CD4-positive, alpha-beta T cell treated with Interferon gamma for 1 hour (primary cell): ENCODE measurements at places on chromosomes 2 and 18.

- DNase-seq: no peak
These were observed 13.0 kb downstream of the FER1L5 start for GRCh38 chr2:96655526-96655925.

DNA sequence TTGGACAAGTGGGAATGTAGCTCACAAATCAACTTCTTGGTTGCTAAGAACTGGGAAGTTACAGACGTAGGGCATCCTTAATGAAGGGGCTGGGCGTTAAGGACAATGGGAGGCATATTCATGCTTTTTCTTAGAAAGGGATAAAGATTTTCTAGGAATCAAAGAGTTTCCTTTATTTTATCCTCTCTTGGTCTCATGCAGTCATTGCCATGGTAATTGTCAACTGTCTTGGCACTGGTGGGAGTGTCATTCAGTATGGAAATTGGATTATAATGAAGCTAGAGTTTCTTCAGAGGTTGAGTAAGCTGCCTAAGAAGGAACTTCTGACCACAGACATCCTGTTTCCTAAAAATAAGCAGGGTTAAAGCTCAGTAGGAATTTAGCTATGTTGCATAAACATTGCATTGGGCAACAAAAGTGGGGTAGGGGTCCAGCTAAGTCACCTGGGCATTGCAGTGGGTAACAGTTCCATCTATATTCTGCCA is 114.0 kb downstream of the LYPD6B start:
- no peak for DNase-seq

- no peak for DNase-seq
These were observed 171.0 kb upstream of the REV1 start for GRCh38 chr2:99660616-99661406.

DNA sequence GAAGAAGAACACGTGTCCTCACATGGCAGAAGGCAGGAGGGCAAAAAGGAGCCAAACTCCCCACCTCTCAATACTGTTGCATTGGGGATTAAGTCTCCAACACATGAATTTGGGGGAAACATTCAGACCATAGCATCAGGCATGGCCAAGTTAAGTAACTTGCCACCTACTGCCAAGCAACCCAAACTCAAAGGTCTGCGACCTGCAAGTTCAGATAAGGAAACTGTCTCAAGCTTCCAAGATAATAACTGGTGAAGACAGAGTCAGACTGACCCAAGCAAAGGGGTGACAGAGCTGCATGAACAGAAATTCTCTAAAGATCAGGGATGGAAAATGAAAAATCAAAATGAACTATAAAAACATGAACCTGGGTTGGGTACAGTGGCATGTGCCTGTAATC is 188.7 kb upstream of the SIX3 start:
- no peak for DNase-seq

- no peak for DNase-seq
These were observed 34.5 kb downstream of the RPL31 start for GRCh38 chr2:101036562-101036961.

- no peak for DNase-seq
These were observed 895.4 kb upstream of the ACVR2A start for GRCh38 chr2:146949400-146949799.

- no peak for DNase-seq
These were observed 95.3 kb downstream of the EVA1A start for GRCh38 chr2:75465317-75465984.

- DNase-seq: no peak
These were observed 186.8 kb upstream of the DOK6 start for GRCh38 chr18:69213842-69214241.

- DNase-seq: no peak
These were observed 43.5 kb upstream of the ZNF397 start for GRCh38 chr18:35197296-35197695.

DNA sequence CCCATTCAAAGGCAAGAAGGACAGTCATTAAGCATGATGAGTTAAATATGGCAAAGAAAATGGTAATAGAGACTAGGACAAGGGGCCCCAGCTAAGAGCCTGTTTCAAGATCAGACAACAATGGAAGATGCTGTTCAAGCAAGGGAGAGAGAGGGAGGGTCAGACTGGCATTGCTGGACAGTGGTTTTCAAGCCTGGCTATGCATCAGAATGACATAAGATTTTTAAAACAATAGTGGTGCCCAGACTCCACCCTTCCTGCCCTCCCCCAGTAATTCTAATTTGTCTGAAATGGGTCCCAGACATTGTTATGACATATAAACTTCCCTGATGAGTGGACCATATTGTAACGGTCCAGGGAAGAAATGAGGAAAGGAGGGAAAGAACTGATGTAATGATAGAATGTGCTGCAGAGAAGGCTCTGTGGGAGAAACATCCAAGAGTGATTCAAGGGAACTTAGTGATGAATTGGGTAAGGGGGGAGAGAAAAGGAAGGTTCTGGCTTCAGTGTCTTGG is 112.9 kb upstream of the TRIB2 start:
- DNase-seq: no peak

- DNase-seq: no peak
These were observed 30.9 kb downstream of the FAM171B start for GRCh38 chr2:186724736-186725135.

DNA sequence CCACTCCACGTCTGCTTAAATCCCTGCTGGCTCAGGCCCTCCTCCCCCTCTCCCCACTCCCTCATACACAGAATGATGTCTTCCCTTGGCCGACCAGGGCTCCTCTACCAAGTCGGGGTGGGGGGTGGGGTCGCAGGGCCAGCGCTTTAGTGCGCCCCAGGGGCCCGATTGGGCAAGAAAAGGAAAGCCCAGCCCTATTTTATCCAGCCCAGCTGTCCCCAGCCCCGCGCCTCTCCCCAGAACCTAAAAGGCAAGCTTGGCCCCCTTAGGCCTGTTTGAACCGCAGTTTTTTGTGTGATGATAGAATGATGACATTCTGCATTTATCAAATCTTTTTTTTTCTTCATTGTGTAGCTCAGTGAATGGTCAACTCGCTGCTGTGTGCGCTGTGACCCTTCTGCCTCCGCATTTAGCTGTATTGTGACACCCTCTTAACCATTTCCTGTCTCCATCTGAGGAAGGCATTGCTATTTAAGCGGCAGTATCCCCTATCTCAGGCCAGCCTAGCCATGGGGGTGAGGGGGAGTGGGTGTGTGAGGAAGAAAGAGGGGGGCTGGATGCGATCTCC is 231.4 kb downstream of the HAUS1 start:
- no peak for DNase-seq

- DNase-seq: no peak
These were observed 100.8 kb upstream of the ATP5MC3 start for GRCh38 chr2:175282300-175282699.

DNA sequence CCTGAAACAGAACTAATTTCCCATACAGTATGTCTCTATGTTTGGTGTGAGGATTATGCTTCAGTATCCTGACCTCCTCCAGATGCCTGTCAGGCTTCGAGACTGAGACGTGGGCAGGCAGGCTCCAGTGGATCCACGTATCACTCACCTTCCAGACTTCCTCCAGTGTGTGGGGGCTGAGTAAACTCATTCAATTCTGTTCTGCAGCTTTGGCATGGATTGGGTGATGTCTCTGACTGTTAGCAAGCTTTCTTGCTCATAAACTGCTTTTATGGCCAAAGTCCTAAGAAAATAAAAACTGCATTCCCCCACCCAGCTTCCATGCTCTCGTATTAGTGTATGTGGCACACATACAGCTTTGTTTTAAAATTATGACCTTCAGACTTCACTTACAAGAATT is 53.6 kb downstream of the CCDC93 start:
- no peak for DNase-seq

DNA sequence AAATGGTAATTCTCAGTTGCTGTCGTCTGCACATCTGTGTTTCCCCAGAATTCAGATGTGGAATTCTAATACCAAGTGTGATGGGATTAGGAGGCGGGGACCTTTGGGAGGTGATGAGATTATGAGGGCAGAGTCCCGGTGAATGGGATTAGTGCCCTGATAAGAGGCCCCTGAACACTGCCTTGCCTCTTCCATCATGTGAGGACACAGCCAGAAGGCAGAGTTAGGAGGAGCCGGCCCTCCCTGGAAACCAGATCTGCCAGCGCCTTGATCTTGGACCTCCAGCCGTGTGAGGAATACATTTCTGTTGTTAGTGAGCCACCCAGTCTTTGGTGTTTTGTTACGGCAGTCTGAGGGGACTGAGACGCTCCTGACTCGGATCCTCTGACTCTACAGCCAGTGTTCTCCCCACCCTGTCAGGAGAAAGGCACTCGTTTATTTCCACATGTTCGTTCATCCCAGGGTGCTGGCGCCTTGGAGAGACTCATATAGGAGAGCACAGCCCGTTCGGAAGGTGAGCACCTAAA is 395.0 kb downstream of the ZNF516 start:
- DNase-seq: no peak

- no peak for DNase-seq
These were observed 1.4 kb upstream of the DOK6 start for GRCh38 chr18:69399253-69399652.

GRCh38 chr2:151947813-151948165 is 119.6 kb upstream of the ARL5A start:
- peak; percentile 8 for DNase-seq

DNA sequence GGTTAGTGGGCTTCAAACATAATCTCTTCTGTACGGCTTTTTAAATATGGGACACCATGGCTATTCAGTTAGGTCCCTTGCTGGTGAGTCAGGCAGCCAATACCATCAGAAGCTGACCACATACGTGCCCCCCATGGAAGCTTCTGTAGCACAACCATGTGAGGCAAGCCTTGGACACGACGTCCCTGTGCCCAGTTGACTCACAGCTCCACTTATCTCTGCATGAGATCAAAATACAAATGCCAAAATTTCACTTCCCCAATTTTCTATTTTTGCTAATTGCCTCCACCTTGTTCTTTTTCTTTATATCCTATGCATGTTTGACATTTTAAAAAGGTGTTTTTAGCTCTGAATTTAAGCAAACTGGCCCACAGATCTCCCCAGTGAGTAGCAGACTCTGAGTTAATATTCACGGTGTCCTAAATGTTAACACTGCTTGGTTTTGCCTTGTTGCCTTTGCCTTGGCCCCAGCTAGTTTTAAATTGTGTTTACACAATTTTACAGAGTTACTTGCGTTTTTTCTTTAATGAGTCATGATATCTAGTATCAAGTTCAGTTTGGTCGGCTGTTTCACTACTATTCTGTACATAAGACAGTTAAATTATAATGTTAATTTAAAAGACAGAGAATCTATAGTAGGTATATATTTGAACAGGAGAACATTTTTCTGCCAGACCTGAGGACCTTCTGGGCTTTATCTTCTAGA is 77.5 kb downstream of the CDCA7 start:
- DNase-seq: no peak

DNA sequence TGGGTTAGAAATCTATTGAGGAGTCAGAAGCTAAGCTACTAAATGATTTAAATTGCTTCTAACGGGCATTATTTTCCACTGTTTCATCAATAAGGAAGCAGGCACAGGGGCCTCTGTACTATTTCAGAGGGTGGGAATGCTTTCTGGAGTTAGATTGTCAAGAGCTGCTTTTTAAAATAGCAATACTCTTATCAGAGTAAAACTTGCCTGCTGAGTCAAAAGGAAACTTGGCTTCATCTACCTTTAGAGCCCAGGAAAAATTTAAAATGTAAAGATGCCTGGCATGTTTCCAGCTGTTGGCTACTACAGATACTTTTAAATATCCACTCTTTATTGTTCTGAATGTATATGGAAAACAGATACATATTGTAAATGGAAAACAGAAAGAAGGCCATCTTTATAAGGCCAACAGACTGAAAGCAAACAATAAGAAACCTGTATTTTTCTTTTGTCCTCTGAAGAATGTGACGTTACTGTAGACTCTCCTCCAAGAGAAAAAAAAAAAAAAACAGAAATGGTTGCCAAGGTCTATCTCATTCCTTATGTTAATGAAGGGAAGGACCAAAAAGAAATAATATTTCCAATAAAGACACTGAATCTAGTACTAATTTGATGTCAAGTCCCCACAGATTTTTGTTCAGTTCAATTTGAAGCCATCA is 79.1 kb downstream of the FIGN start:
- DNase-seq: no peak

GRCh38 chr2:210172219-210172575 is 988 bp upstream of the KANSL1L start:
- DNase-seq: no peak

DNA sequence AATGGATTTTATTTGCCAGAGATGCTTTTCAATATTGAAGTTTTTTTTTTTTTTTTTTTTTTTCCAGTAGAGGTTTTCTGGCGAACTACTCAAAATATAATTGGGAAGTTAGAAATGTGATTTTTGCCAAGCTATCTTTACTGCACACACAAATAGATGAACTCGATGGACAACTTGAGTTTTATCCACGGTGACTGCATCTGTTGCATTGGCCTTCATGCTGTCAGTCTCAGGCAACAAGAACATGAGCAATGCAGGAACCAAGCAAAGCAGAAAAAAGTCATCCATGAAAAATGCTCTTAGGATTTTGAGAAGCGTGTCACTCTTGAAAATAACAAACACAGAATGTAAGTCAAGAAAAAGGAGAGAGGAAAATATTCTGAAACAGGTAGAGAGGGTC is 22.7 kb upstream of the HDAC4 start:
- no peak for DNase-seq

- DNase-seq: no peak
These were observed 175.2 kb upstream of the SLC14A2 start for GRCh38 chr18:45439851-45440645.

DNA sequence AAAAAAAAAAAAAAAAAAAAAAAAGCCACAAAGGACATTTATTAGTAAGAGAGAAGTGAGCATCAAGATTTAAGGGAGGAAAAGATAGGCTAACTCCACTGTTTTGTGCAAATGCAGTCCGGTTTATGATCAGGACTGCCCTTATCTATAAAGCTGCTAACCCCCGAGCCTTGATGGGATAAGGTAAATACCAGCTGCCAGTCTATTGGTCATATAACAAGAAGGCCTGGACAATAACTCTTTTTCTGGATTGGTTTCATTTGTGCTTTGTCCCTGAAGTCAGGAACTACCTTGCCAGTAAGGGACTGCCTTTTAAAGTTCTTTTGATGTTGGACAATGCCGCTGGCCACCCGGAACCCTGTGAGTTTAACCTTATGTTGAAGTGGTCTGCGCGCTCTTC is 15.4 kb downstream of the PTPN4 start:
- no peak for DNase-seq

- no peak for DNase-seq
These were observed 405.5 kb downstream of the PARD3B start for GRCh38 chr2:204950695-204951346.

- DNase-seq: no peak
These were observed 323.9 kb upstream of the RND3 start for GRCh38 chr2:150811259-150811855.

DNA sequence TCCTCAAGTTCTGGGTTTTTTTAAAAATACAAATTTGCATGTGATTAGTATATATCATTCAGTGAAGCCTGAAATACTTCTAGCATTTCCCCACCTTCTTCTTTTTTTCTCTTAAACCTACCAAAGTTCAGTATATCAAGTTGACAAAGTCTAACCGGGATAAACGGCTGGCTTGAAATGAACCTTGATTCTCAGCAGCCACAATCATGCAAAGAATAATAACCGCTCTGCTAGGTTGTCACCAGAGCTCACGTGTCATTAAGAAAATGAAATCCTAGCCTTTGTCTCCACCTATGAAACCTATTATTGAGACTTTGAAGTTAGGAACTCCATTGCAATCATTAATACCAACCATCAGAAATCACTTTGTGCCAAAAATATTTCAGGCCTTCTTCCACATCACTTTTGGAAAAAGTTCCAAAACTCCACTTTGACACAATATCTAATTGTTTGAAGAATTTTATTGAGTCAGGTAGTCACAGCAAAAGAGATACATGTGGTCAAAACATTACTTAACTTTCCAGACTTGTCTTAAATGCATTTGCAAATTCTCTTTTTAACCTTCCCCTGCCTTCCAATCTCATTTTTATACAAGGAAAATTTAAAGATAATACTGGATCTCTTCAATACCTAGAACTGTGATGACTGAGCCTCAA is 285.6 kb upstream of the ACVR2A start:
- no peak for DNase-seq

- DNase-seq: no peak
These were observed 976.1 kb upstream of the GYPC start for GRCh38 chr2:125679903-125680302.
